Stimulated activated CD4-positive, alpha-beta T cell treated with anti-CD3 and anti-CD28 coated beads, Interleukin-4, amount 100 ng/mL, for 48 hours (primary cell): ENCODE measurements at places on chromosomes 13 and 19.

DNA sequence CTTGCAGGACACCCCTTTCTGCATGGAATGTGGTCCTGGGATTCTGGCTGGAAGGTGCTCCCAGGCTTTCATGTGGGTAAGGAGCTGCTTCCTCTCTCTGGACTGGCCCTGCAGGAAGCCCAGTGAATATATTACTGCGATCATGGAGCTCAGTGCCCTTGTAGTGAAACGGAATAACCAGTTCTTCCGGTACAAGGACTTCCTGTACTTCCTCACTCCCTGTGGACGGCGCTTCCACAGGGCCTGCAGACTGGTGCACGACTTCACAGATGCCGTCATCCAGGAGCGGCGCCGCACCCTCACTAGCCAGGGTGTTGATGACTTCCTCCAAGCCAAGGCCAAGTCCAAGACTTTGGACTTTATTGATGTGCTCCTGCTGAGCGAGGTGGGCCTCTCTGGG is 8.0 kb downstream of the CYP4F8 start:
- no peak for DNase-seq

- no peak for DNase-seq
Measured at GRCh38 chr13:77928909-77929308, 10.3 kb upstream of the EDNRB start.

DNA sequence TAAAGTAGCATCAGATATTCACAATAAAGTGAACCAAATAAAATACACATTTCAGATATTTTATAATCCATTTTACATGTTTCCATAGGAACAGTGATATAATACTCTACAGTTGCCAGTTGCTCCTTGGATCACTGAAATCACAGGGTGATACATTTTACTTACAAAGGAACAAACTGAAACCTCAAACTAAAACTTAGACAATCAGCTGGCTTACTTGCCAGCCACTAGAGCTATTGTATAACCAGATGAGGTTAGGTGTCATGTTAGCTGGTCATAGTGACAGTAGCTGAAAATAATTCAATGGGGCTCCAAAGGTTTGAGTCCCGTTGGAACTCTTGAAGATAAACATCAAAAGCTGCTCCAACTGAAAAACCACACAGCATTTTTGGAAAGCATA is 274.6 kb downstream of the ITGBL1 start:
- DNase-seq, result no peak

- DNase-seq, result no peak
Measured at GRCh38 chr19:8700956-8701355, 2.4 kb upstream of the ACTL9 start.

DNA sequence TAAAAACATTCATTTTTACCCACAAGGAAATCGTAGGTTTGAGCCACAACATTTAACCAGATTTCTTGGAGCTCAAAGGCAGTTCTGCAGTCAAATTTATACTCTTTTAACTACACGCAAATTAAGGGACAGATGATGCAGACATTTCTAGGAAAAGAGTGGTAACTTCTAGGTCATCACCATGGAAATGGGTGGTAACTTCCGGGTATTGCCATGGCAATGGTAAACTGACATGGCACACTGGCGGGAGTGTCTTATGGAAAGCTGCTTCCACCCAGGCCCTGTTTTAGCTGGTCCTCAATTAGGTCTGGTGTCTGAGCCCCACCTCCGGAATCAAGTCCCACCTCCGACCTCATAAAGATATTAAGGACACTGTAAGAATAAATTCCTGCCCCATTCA is 10.4 kb upstream of the LYPD5 start:
- DNase-seq, result no peak

DNA sequence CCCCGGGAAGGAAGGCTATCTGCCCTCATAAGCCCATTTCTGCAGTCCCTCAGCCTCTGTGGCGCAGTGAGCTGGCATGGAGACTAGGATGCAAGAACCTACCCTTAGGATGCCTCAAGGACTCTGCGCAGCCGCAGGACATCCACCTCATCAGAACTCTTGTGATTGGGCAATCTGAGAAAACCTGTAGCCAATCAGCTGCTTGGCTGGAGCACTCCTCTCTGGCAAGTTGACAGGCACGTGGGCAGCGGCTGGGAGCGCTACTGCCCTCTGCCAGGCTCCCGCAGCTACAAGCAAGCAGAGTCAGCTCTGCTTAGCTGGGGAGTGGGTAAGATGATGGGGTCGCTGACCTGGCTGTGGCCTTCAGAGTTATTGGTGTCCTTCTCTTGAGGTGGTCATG is 1.5 kb upstream of the ECSIT start:
- DNase-seq, result peak; percentile 47

DNA sequence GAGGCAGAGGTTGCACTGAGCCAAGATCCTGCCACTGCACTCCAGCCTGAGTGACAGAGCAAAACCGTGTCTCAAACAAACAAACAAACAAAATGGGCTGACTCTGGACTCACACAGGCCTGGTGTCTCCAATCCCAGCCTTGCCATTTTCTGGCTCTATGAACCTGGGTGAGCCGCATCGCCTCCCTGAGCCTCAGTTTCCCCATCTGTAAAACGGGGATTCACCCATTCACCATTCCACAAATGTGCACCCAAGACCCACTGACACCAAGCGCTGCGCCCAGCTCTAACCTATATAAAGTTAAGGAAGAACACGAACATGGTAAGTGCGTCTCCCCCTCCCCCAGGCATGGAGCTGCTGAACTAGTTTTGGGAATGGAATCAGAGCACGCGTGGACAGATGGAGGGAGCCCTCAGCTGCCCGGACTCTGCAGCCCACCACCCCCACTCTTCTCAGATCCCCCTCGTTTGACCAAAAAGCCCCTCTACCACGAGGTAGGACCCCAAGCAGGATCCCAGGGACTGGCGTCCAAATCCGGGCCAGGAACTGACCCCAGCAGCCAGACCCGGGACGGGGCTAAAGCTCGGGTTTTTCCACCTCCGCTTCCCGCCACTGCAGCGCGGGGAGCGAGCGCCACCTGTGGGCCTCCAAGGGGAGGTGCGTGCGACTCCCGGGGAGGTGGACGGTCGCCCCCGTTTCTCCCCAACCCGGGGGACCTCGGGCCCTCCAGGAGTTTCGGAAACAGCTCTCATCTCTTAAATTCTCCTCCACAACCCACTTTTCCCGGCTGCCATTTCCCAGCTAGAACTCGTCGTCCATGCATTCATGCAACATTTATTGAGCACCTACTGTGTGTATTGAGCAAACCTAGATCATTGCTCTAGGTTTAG is 33.0 kb upstream of the ADGRE5 start:
- DNase-seq, result peak; percentile 72

GRCh38 chr19:6861683-6862286 is 25.6 kb upstream of the ADGRE1 start:
- DNase-seq, result no peak

- no peak for DNase-seq
Measured at GRCh38 chr13:43089912-43090498, 66.6 kb downstream of the DNAJC15 start.

- no peak for DNase-seq
Measured at GRCh38 chr13:95536632-95537241, 15.8 kb upstream of the CLDN10 start.

GRCh38 chr19:31733591-31733990 is 384.4 kb upstream of the TSHZ3 start:
- DNase-seq, result no peak

DNA sequence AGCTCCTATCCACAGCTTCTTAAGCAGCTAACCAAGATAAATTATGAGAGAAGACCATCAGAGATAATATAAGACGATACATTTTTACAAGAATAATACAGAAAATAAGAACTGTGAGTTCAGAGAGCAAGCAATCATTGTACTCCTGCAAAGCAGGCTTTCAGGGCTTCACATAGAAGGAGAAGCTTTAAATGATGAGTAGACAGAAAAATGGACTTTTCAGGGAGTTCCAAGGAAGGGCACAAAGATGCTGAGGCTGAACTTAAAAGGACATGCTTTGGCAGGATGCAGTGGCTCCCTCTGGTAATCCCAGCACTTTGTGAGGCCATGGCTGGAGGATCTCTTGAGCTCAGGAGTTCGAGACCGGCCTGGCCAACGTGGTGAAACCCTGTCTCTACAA is 159.5 kb downstream of the POU4F1 start:
- no peak for DNase-seq

DNA sequence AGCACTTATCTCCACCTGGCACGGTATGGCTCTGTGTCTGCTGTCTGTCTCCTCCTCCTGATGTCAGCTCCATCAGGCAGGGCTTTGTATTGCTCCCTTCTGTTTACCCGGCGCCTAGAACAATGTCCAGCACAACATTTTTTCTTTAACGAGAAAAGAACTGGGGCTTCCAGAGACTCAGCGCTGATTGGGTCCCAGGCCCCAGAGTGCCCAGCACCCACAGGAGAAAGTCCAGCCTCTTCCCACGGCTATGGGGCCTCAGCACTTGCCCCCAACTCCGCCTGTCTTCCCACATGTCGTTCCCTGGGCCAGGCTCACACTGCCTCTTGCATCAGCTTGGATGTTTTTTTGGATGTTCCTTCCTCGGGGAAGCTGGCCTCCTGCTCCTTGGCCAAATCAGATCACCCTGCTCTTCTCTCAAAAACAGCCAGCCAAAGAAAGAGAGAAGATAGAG is 6.9 kb downstream of the MYPOP start:
- DNase-seq, result no peak

DNA sequence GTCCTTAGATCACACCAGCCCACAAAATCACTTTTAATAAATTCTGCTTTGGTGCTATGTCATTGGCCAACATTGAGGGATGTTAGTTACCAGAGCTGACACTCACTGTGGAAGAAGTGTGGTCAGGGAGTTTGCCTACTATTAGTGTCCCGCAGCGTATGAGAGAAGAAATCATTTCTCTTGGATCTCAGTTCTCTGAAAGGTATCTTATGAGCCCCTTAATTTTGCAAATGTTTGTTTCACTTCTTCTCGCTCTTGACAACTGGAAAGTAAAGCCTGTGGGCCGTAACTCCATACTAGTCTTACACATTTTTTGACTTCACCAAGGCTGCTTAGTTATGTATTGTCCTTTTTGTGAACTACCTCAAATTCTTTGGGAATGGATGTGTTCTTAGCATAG is 80.9 kb downstream of the FLT1 start:
- no peak for DNase-seq

DNA sequence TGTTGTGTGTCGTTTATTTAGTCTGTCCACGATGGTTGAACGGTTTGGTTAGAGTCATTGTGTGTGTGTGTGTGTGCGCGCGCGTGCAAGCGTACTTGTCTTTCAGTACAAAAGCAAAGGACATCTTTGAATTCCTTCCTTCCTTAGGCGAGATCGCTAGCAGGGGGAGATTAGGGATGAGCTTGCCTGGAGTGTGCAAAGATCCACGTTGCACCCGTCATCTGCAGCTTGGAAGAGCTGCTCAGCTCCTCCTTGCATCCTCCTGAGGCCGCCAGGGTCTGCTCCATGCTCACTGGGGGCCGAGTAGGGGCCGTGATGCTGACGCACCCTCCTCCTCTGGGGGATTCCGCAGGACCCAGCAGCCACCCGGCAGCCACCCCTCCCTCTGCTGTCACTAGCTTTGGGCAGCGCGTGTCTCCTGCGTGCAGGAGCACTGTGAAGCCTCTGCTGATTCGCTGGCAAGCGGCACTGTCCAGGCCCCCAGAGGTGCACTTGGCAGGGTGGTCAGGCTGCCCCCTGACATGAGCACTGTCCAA is 137.3 kb downstream of the KDM4B start:
- no peak for DNase-seq

- DNase-seq, result no peak
Measured at GRCh38 chr13:88908961-88909441, 1237.8 kb downstream of the SLITRK5 start.

DNA sequence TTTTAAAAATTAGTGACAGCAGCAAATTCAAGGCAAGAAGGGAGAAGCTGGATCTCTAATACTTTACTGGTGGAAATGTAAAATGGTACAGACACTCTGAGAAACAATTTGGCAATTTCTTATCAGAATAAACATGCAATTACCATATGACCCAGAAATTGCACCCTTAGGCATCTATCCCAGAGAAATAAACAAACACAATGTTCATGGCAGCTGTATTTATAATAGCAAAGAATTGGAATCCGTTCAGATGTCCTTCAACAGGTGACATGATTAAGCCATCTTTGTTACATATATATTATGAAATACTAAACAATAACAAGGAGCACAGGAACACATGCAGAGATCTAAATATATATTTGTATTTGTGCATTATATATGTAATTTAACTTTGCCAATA is 756.5 kb downstream of the SLITRK1 start:
- DNase-seq, result no peak

DNA sequence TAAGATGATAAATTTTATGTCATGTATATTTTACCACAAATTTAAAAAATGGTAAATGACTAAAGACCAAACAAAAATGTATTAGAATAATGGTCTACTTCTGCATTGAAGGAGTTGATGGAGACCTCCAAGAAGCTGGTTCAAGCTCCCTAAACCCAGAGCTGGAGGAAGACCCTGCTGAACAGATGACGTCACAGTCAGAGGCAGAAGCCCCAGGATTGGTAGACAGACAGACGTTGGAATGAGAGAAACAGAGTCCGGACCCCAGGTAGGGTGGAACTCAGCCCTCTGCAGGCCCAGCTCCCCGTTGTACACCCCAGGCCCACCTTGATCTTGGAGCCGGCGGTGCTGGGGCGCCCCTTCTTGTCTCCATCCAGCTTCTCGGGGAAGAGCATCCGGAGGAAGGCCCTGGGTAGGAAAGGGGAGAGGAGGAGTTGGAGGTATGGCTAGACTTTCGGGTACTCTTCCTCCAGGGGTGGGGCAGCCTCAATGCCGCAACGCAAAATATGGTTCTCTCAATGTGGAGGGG is 25.7 kb upstream of the ZNF414 start:
- DNase-seq, result no peak

DNA sequence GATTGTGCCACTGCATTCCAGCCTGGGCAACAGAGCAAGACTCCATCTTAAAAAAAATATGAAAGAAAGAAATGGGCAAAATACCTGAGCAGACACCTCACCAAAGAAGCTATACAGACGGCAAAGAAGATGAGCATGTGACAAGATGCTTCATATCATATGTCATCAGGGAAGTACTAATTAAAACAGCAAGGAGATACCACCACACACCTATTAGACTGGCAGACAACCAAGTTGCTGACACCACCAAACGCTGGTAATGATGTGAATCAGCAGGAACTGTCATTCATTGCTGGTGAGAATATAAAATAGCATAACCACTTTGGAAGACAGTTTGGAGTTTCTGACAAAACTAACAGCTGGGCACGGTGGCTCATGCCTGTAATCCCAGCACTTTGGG is 11.5 kb upstream of the TFDP1 start:
- no peak for DNase-seq

DNA sequence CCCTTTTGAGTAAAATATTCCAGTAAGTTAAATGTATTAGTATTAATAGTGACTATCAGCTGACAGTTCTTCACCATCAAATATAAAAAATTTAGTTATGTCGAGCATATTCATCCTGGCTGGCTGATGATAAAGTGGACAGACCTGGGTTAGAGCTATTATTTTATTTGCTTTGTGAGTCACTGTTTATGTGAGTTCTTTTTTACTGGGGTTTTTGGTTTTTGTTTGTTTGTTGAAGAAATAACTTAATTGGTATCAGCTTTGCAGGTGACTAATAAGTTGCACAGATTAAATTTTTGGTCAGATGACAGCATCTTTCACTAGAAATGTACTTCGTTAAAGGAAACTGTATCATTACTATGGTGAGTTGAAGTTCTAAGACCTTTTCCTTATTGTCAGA is 224.7 kb downstream of the GGACT start:
- DNase-seq, result no peak
